ENCODE measurements at places on chromosomes 5 and 9. TPM values are rescaled to one million over a fixed set of nuclear protein-coding genes. Genes with fewer than 3 reads are reported as not detected.

The NRG2 gene
- 0.98 TPM for total RNA-seq

The PALM2AKAP2 gene
- 25.2 TPM for total RNA-seq

The MYMK gene
- not detected for total RNA-seq

The SERINC5 gene
- total RNA-seq: 41.4 TPM

The MSMP gene
- total RNA-seq: 0.43 TPM

The CCL19 gene
- not detected for total RNA-seq

The PCA3 gene
- 0.07 TPM for total RNA-seq

The CCL28 gene
- total RNA-seq: 20.9 TPM
